Muscle of arm (tissue), 14 donors: ENCODE measurements at places on chromosomes 3 and 15. TPM values are rescaled to one million over a fixed set of nuclear protein-coding genes. Genes with fewer than 3 reads are reported as not detected.
A peak's percentile ranks its signal among the peaks of the same experiment; 100 is the strongest.

The KIF23 gene
- polyA plus RNA-seq = 17.2 TPM

GRCh38 chr15:31342781-31343626, 16.4 kb downstream of the KLF13 start:
- no peak for DNase-seq

The UTS2B gene
- 0.29 TPM for polyA plus RNA-seq

DNA sequence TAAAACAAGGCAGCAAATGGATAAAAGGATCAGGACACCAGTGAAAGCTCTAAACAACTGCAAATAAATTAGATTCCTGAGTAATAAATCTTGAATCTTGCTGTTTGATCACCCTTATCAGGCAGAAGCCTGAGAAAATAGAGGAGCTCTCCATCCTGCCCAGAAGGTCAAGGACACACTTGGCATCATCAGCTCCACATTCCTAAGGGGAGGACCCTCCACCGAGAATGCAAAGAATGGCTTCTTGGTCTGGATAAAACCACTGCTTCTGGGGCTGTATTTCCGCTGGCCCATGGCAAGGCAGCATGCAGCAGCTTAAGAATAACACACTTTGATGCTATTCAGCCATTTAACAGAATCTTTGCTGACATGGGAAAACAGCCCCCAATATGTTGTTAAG, 108.9 kb upstream of the TSC22D2 start:
- no peak for DNase-seq

DNA sequence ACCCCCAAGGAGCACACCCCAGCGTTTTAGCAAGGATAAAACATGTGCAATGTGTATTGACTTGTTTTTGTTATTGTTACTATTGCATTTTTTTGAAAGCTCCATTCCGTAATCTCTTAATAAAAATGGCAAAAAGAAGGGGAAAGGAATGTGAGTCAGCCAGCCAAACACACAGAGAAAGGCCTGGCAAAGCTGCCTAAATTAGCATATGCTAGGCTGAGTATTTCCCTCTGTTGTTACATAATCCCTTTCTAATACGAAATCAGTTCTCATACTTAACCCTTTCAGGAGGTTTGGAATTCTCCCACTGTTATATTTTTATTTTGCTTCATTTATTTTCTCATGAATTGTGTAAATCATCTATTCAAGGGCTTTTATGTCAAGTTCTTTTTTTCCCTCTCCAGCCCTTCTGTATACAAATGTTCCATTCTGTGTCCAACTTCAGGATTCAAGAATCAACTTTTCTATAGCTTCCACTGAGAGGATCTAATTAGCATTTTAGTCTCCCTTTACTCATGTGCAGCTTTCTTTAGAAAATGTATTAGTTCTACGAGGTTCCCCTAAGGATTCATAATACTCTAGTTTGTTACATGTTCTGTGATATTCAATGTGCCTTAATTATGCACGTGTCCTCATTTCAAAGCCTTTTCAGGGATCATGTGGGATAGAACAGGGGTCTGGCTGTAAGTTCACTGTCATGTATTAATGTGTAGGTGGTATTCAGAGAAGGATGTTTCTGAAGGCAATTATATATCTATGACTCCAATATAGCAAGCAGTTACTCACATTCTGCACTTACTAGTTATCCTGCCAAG, 9.2 kb downstream of the CADM2 start:
- no peak for DNase-seq

The UNC13C gene
- 2.7 TPM for polyA plus RNA-seq

The SHF gene
- 8.6 TPM for polyA plus RNA-seq

The TUSC7 gene
- not detected for polyA plus RNA-seq

DNA sequence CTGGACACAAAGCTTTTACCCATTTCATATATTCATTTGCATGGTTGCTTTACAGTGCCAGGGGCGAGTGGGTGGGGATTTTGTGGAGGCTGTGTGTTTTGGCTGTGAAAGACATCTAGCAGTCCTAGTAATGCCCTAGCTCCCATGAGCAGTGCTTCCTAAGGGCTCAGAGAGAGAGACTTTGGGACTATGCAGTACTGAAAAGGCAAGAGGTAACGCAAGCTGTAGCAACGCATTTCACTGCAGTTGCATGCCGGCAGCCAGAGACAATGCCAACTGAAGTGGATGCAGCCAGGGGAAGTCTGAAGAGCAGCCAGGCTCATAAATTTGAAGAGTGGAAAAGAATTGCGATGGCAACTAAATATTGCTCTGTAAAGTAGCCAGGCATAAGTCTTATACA, 27.4 kb upstream of the ATP10A start:
- peak; percentile 49 for DNase-seq

DNA sequence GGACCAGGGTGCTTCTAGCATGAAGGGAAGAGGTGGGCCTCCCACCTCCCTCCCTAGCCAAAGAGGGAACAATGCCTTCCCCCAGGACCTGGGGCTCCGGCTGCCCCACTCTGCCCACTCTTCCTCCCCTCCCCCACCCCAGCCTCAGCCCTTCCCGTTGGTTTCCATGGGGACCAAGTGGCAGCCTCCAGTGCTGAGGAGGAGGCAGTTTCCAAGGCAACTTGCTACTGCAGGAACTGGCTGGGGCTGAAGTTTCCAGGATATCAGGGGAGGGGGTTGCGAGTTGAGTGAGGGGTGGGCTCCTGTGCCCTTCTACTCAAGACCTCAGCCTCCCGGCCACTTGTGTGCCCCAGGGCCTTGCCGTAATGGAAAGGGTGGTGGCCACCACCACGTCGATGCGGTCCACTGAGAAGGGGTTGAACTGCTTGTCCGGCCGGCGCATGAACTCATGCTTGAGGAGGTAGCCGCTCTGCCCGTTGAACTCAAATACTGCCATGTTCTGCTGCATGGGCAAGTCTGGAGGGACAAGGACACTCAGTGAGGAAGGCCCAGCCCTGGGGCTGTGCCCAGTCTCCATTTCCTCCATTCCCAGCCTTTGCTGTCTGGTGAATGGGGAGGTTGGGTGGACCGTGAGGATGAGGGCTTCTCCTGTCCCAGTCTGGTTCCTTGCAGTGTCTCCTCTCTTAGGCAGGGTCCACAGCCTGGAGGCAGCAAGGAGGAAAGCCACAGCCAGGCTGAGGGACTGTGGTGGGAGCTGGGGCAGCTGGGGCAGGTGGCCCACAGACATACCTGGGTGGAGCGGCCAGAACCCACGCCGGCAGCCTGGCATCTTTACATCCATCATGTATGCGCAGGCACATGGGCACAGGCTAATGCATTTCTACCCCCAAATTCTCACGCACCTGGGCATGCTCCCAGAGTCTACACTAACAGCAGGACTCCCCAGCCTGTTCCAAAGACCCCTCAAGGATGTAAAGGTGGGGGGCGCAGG, 11.3 kb upstream of the ANKRD63 start:
- no peak for DNase-seq

The REC114 gene
- polyA plus RNA-seq = not detected

The TRIM42 gene
- not detected for polyA plus RNA-seq
